ENCODE measurements at places on chromosomes 11 and 22.

DNA sequence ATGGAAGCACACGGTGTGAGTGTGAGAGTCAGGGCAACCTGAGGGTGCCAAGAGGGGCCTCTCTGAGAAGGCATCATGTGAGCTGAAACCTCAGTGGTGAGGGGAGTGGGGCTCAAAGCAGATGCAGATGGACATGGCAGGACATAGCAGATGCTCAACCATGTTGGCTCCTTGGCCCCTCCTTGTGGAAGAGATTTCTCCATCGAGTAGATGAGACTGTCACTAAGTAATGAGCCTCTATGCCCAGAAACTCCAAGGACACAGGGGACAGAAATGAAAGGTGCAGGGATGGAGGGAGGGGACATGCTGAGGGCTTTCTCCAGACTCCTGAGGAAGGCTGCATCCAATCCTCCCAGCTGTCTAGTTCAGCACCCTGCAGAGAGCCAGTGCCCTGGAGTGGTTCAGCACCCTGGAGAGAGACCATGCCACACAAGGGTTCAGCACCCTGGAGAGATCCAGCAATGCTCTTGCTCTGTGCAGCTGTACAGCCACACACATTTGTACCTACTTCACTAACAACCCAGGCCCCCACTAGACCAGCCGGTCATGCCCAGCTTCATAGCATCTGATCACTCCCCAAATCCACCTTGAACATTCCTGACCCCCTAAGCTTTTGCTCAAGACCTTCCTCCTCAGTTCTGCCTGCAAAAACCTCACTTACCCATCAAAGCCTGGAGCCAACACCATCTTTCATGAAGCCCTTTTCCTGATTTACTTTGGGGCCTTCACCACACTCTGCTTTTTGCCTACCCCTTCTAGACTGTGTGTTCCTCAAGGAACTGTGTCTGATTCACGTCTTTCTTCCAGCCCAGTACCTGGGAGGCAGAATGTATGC is 252.0 kb downstream of the CTTN start:
- DNase-seq, result no peak

GRCh38 chr11:18452927-18453326 is 2.7 kb upstream of the LDHAL6A start:
- no peak for DNase-seq

DNA sequence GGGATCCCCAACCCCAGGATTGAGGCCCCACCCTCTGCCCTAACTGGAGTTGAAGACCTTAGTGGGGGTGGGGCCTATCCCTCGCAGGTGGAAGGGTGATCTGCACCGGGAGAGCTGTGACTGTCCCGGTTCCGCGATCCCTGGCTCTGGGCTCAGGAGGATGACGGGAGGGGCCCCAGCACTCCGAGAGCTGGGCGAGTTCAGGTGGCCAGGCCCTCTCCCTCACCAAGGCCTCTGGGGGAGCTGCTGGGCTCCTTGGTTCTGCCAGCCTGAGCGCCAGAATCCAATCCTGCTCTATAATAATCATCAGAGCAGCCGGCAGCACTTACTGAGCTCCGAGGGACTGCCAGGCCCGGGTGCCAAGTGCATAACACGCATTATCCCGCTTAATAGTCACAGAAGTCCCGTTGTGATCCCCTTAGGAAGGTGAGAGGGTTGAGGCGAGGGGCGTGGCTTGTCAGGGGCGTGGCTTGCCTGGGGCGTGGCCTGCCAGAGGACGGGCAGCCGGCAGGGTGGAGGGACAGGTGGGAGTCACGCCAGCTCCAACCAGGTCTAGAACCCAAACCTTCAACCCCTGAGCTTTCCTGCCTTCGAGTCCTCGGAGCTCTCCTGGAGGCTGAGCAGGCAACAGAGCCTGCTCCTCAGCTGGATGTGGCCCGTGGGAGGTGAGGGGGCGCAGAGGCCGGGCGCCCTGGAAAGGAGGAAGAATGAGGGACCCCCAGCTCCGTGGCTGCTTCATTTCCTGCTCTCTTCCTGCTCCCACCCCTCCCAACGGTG is 7.3 kb upstream of the SYT7 start:
- DNase-seq, result peak; percentile 41

DNA sequence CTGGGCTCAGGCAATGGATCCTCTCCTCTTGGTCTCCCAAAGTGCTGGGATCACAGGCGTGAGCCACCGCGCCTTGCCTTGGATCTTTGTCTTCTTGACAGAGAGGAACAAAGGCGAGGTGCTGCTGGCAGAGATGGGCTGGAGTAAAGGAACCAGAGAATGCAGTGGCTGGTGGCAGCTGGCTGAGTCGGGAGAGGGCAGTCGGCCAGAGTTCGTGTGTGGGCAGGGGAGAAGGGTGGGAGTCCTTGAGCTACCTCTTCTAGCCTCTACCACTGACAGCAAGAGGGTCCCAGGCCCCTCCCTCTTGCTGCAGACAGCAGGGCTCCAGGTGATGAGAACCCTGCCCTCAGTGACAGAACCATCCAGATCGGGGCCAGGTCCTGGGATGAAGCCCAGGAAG is 86.2 kb upstream of the LINC01488 start:
- DNase-seq, result no peak

DNA sequence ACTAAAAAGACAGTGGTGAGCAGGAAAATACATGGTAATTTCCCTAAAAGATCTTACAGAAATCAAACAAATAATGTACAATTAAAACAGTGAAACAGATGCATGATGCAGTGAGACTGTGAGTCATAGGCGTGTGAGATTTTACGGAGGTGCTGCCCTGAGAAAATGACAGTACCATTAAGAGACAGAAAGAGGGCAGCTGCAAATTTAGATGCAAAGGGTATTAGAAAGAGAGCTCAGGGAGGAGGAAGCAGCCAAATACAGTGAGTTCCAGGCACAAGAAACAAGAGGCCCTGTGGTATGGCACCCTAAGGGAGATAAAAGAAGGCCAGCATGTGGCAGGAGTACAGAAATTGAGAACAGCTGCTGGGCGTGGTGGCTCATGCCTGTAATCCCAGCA is 88.5 kb upstream of the FIBIN start:
- no peak for DNase-seq

GRCh38 chr11:83881428-83881827 is 595.3 kb upstream of the CCDC90B start:
- no peak for DNase-seq

- DNase-seq, result no peak
These were observed 32.6 kb downstream of the MS4A6A start for GRCh38 chr11:60150279-60150678.

DNA sequence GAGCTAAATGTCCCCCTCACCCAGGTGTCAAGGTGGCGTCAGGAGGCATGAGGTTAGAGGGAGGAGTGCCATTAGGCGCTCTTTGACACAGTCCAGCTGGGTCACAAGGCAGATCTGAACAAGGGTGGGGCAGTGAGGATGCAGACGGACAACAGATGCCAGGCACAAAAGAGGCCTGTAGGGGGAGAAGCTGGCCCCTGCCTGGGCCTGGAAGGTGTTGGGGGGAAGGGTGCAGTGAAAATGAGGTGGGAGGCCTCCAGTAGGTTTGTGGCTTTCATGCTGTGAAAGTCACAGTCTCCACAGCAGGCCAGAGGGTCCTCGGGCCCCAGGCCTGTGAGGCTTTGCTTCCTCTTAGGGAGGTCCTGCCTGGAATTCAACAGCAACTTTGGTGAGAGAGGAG is 85.0 kb upstream of the PLET1 start:
- DNase-seq, result no peak

DNA sequence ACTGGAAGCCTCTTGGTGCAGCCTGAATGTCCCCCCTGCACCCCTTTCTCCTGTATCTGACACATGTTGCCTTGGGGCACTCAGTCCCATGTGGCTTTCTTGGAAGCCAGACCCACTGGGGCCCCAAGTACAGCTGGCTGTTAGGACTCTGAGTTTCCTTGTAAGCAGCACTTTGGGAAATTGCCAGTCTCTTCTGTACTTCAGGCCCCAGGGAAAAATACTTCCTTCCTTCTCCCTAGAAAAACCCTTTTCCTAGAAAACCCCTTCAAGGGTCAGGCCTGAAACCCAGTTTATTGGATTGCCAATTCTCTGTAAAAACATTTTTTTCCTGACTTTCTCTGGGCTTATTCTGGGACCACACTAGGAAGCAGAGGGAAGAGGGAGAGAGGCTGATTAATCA is 360.3 kb downstream of the TENM4 start:
- no peak for DNase-seq

DNA sequence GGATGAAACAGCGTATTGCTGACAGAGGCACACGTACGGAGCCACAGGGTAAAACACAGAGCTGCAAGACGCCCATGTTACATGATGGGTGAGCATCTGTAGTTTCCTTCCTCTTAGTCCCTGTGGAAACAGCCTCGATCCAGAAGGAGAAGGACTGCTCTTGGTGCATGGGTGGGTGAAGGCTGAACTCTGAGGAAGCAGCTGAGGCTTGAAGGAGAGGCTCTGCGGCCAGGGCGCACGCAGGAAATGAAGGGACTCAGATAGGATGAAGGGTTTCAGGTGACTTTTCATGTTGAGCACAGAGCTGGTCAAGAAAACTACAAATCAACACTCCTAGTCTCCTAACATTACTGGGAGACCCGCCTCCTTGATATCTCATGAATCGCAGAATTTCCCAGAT is 65.7 kb upstream of the ADA2 start:
- no peak for DNase-seq

DNA sequence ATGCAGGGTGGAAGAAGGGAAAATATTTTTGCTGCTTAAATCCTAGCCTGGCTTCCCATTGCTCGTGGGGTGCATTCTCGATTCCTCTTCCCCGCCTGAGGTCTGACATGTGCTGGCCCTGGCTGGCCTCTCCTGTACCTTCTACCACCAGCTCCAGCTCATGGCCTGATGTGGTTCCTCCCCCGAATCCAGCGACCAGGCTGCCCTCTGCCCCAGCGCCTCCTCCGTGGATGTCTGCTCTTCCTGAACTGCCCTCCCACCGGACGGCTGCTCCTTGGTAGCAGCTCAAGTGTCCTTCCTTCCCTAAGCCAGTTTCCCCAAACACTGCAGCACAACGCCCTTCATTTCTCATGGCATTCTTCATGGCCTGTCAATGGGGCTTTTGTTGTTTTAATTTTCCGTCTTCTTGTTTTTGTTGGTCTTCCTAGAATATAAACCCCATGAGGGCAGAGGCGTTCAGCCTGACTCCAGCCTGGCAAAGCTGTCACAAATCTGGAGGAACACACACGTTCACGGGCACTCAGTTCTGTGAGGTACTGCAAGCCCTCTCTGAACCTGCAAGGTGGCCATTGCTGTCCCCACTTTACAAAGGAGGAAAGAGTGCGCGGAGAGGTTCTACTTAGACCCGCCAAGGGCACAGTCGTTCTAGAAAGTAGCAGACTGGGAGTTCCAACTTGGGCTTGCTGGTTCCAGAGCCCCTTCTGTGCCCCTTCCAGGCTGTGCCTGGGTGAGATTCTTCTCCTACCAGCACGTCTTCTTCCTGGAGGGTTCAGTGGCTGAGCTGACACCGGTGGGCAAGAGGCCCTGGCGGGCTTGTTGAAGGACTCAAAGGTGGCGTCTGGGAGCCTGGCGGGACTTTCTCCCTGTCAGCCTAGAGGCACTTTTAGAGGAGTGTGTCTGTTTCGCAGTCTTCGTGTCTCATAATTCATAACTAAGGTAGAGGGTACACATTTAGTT is 953 bp upstream of the LRP5 start:
- no peak for DNase-seq

GRCh38 chr11:80632691-80633090 is 1191.9 kb upstream of the TENM4 start:
- DNase-seq, result no peak

DNA sequence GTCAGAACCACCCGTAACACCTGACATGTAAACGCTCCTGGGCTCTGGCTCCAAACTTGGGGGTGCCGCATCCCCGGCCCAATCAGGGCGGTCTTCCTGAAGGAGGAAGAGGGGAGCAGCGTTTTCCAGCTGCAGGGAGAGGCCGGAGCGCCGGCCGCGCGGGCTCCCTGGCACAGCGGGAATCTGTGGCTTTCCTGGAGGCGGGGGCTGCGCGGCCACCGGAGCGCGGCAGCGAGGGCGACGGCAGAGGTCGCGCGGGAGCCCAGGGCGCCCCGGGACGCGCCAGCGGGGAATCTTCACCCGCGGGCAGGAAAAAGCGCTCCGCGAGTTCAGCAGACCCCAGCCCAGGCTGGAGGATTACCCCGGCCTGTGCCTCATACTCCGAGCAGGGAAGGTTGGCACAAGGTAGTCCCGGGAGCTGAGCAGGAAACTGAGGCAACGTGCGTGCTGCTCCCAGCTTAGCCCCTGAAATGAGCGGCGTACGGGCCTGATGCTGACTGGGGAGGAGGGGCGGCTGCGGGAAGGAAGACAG is 600 bp upstream of the ESAM start:
- no peak for DNase-seq

DNA sequence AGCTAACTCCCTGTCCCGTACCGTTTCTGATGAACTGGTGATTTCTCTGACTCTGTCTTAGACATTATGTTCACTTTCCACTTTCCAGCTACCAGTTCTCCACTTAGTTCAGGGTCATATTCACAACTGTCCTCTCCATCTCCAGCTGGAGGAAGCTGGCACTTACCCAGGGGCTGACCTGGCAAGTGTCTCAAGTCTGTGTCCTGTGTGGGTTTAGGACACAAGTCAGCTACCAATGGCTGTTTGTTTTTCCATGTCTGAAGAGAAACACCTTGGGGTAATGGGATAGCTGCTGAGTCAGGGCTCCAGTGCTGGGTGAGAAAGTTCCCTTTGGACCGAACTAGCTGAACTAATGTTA is 134.4 kb downstream of the CSNK2A3 start:
- DNase-seq, result no peak

GRCh38 chr11:69365558-69365957 is 71.6 kb downstream of the MYEOV start:
- no peak for DNase-seq

- DNase-seq, result no peak
These were observed 96.1 kb downstream of the SHANK2 start for GRCh38 chr11:71156301-71156700.

DNA sequence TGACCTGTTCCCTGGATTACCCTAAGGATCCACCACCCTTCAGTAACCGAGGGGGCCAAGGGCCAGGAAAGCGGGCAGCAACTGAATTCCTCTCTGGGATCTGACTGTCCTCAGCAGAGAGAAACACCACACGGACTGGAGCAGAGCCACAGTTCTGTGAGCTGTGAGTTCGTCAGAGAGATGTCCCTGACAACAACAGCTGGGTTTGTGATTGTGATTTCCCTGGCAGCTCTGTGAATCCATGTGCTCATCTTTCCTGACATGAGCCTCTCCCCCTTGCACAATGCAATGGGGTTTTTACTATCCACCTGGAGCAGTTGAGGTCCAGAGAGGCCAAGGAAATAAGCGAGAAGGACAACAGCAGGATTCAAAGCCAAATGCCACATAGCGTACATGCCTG is 69.4 kb upstream of the AMPD3 start:
- DNase-seq, result no peak

DNA sequence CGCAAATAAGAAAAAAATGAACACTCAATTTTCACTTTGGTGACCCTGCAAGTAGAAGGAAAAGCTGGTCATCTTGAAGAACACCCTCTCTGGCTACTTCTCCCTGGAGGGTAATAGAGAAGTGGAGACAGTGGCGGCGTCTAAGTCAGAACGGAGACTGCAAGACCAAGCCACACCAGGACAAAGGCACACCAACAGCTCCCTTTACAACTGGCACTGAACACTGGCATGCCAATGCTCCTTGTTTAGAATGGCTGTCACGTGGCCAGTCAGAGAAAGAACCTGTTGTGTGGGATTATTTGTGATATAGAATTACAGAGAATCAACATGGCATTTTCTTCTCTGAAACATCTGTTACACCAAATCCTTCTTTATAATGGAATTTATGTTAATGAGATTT is 61.3 kb upstream of the YPEL1 start:
- no peak for DNase-seq
